Urinary bladder (tissue), 4 donors: ENCODE measurements at places on chromosomes 16 and 17. TPM values are rescaled to one million over a fixed set of nuclear protein-coding genes. Genes with fewer than 3 reads are reported as not detected.

DNA sequence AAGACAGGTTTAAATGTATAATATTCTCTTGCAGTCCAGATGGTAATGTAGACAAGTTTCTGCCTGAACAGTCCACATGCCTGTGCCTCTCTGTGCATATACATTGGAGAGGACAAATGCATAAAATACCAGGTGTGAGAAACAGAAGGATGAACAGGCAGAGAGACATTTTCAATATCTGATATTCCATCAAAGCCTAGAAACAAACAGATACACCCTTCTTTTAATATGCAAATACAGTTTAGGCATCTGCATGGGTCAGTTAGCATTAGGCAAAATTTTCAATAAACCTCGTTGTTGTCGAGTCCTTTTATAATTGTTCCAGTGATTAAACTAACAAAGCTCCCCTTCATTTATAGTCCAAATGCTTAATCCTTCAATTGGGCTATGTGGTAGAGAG lies 897 bp downstream of the OMG start:
- no peak for DNase-seq

- no peak for DNase-seq
Observed at GRCh38 chr16:67397036-67397801, 3.9 kb upstream of the TPPP3 start.

- DNase-seq, result no peak
Observed at GRCh38 chr16:55900616-55901393, 25.6 kb upstream of the CES5A start.

GRCh38 chr17:18966831-18967624 lies 15.1 kb downstream of the SLC5A10 start:
- DNase-seq, result peak; percentile 41

- DNase-seq, result no peak
Observed at GRCh38 chr16:7397901-7398300, 65.3 kb downstream of the RBFOX1 start.

DNA sequence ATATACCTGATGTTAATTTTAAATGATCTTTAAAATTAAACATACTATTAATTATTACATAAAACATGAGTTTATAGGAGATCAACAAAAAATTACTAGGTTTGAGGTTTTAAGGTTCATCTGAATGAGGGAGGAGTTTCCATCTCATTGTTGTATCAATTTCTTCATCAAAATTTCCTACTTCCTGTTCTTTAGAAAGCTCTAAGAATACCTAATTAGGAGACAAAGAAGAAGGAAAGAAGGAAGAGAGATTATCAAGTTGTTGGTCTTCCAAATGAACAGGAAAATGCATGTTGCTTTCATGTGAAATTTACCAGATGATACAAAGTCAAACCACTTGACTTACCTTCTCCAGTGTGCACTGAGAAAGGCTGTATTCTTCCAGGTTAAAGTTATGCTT lies 18.1 kb upstream of the ABCA9 start:
- DNase-seq, result no peak

Gene CMTM1
- 3.1 TPM for total RNA-seq

Gene LYZL6
- not detected for total RNA-seq

GRCh38 chr17:32302037-32302436 lies 36.4 kb downstream of the RHBDL3 start:
- DNase-seq, result no peak
